ENCODE measurements at places on chromosomes 16 and 17.

DNA sequence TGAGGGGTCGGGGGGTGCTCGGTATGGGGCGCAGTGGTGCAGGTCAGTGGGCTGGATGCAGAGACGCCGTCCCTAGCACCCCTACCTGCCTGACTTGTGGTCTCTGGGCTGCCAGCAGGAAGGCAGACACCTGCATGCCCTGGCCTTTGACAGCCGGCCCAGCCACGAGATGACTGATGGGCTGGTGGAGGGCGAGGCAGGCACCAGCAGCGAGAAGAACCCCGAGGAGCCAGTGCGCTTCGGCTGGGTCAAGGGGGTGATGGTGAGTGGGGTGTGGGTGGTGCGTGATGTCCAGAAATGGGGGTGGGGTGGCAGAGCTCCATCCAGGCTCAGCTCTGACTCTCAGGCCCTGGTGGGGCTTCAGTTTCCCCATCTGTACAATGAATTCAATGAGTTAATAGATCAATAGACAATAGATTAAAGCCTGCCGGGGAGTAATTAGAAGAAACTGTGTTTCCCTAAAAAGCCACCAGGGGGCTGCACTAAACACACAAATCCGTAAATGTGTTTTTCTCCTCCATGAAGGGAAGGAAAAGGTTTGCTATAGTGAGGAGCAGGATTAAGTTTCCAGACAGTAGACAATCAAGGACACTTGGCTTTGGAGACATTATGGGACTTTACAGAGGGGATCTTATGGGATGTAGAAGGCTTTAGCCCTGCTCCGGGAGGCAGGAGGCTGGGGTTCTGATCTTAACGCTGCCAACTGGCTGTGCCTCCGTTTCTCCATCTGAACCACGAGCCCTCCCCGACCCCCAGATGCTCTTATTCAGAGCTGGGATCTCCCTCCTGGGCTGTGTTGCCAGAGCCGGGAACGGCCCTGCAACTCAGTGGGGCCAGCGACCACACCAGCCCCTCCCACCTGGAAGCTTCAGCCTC is 2.2 kb downstream of the SLC12A3 start:
- peak; percentile 23 for DNase-seq

DNA sequence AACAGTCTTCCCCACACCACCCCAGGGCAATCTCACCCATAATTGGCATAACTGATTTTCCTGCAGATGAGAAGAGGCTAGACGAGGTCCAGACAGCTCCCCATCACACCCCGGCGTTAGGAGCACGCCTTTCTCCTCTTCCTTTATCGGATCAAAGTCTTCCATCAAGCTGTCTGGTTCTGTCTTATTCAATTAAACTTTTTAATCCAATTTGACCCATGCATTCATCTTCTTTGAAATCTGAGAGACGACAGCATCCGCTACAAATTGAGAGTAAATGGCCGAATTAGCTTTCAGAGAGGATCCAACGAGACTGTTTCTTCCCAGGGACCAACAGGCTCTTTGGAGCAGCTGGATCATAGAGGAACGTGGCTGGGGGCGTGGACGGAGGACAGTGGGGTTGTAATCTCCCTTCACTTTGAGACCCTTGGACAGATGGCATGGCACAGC is 44.4 kb upstream of the GPRC5B start:
- DNase-seq: no peak

- no peak for DNase-seq
These were observed 65.9 kb upstream of the HLF start for GRCh38 chr17:55198690-55199370.

GRCh38 chr17:17605729-17606088 is 14.2 kb upstream of the PEMT start:
- DNase-seq: no peak

DNA sequence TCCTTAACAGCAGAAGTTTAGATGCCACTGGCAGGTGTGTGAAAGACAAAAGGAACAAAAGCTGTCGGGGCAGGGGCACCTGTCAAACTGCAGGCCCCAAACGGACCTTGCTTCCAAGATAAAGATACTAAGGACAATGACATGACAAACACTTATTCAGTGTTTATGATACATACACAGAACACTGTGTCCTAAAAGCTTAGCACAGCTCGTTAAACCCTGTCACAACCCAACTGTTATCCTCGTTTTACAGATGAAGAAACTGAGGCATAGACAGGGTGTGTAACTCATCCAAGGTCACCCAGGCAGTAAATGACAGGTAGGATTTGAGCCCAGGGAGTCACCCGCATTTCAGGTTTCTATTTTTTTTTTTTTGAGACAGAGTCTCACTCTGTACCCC is 9.6 kb downstream of the SDK2 start:
- no peak for DNase-seq

- no peak for DNase-seq
These were observed 143.7 kb downstream of the PRKCB start for GRCh38 chr16:23979441-23979840.

- no peak for DNase-seq
These were observed 22.3 kb upstream of the CACNG5 start for GRCh38 chr17:66812571-66812970.

- DNase-seq: no peak
These were observed 207.7 kb downstream of the HS3ST3A1 start for GRCh38 chr17:13393841-13394710.

DNA sequence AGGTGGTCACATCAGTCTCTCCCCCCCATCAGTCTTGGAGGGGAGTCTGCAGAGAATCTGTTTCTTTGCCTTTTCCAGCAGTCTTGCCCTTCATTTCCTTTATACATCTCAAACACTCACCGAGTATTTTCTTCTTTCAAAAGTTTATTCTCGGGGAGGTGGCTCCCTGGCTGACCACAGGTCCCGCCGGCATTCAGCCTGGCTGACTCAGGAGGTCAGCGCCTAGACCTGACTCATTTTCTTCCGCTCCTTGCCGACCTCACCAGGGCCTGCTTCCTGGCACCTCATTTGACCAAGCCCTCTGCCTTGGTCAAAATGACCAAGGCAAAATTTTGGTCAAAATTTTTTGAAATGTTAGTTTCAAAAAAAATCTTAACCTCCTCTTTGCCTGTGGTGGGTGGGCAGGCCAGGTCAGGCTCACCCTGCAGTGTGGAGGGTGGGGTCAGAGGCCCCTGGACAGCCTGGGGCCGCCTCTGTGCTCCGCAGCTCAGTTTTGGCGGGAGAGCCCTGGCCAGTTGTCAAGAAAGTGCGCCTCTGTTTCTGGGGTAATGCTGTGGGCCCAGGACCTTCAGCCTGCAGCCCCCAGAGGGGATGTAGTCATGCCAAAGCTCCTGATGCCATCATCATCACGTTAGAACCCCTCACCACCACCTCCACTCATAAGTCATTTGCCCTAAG is 165.6 kb downstream of the SPECC1 start:
- DNase-seq: no peak

DNA sequence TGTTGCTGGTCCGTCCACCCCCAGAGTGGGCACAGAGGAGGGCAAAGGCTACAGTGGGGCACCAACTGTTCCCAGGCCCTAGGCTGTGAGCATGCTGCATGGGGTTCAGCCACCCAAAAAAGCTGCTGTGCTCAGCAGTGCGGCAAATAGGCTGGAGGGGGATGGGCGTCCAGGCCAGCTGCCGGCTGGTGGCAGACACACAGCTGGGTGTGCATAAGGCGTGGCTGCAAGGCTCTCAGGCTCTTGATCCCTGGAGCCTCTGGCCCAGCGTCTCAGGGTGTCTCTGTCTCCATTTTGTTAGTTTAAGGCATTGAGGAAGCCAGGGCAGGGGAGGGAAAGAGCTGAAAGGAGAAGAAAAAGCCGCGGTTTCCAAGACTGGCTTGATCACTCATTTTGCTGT is 8.8 kb downstream of the RPL19 start:
- no peak for DNase-seq

DNA sequence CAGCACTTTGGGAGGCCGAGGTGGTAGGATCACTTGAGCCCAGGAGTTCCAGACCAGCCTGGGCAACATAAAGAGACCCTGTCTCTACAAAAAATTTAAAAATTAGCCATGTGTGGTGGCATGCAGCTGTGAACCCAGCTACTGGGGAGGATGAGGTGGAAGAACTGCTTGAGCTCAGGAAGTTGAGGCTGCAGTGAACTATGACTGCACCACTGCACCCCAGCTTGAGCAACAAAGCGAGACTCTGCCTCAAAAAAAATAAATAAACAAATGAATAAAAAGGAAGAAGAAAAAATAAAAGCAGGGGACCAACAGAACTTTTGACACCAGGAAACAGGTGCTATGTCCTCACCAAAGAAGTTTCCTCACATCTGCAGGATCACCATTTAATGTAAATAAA is 14.2 kb downstream of the TERF2 start:
- DNase-seq: no peak

DNA sequence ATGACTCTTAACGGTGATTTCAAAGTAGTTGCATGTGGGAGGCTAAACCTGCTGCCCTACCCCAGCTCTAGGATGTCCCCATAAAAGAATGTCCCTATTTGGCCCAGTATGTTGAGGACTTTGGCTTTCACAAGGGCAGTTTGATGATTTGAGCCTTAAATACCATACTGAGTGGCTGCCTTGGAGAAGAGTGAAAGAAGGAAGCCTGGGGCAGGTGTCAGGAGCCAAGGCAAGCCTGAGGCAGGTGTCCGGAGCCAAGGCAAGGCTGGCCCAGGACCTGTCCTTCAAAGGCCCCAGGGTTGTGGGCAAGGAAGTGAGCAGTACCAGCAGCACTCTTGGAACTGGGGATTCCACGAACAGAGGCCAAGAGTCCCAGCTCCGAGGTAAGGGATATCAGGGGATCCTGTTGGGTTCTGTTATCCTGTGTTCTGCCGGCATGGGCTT is 18.6 kb downstream of the ST6GALNAC2 start:
- DNase-seq: no peak

GRCh38 chr17:41772218-41772585 is 14.3 kb downstream of the JUP start:
- no peak for DNase-seq

DNA sequence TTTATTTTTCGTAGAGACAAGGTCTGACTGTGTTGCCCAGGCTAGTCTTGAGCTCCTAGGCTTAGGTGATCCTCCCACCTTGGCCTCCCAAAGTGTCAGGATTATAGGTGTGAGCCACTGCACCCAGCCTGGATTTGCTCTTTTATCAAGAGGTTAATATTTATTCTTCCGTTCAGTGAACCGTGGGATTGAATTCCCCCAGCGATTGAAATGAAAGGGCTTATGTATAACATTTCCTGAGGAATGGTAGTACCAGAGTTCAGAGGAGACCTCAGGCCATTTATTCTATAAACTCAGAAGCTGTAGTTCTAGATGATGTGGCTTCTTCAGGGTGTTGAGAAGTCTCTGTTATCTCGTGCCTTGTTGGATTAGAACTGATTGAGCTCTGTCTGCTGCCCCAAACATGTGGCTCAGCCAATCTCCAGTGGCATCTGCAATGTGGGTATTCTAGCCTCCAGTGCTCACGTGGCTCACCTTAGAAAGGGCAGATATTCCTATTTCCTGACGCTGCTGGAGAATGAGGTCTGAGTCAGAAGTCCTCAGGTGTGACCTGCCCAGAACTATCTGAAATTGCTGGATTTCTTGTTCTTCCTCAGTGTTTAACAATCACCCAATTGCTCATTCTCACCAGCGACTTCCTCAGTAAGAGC is 22.5 kb downstream of the HMOX2 start:
- no peak for DNase-seq

DNA sequence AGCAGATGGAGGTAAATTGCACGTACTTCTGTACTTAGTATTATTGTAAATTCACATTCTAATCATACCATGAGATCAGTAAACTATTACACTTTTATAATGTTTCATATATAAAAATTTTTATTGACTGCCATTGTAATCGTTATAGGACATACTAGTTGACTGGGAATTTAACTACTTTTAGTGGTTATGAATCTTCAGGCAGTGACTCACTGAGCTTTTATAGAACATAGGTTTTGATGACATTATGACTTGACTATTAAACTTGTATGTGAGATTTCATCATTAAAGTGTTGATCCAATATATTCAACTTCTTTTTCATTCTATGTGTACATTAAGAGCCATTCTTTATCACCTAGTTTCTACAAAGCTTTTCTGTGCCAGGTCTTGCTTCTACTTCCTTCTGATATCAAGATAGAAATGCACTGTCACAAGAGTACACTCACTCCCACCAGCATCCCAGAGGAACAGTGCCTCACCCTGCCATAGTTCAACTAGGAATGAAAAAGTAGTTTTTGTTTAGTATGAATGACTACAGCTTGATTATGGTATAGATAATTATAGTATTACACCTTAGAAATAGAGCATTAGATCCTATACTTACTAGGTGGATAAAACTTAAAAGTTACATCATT is 142.4 kb upstream of the RBL2 start:
- DNase-seq: no peak

GRCh38 chr16:85261657-85262557 is 149.6 kb upstream of the CIBAR2 start:
- no peak for DNase-seq

GRCh38 chr17:34756637-34757021 is 177.2 kb downstream of the TMEM132E start:
- DNase-seq: no peak

- DNase-seq: no peak
These were observed 75.5 kb downstream of the RAP1GAP2 start for GRCh38 chr17:2871720-2872119.

- DNase-seq: peak; percentile 47
These were observed 189.4 kb upstream of the CDH8 start for GRCh38 chr16:62225675-62226074.

DNA sequence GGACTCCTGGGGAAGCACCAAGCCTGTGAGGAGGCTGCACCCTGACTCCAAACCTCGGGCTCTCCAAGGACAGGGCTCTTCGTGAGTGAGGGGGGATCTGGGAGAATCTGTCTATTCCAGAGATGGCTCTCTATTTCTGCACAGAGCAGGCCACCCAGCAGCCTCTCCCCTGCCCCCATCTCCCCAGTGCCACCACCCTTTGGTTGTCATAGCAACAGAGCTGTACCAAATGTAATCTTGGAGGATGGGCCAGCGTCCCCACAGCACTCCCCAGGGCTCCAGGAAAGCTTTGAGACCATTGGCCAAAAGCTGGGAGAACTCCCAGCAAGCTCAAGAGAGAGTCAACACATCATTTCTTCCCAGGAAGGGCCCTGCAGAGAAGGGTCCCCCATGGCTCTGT is 49.3 kb downstream of the ABCC12 start:
- no peak for DNase-seq

DNA sequence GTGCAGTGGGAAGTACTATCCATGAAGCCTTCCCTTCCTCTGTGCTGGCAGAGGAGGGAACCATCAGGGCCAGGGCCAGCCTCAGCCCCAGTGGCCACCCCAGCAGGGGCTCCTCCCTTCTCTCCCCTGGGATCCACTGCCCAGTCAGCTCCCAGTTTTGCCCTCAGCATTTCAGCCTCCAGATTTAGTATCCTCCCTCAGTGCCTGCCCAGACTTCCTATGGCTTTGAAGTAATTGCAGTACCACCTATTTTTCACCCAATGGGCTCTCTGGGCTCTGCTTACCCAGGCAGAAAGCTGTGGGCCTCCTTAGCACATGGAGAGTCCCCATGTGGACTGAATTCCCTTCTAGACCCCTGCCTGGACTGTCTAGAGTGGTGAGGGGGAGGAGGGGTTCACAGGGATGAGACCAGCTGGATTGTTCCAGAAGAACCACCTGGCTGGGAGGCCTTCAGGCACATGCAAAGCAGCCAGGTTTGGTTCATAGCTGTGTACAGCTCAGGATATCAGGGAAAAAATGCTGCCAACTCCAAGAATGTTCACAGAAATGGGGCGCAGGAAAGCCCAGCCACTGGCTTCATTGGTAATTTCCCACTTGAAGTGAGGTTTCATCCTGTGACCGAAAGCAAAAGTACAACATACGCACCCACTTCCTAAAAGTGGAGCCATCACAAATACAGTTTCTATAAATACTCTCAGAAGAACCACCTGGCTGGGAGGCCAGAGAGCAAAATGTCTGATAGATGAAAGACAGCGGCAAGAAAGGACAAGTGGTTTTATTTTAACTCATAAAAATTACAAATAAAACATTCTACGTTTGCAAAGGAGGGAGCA is 15.2 kb upstream of the HERPUD1 start:
- peak; percentile 14 for DNase-seq

Data from stimulated activated CD4-positive, alpha-beta T cell treated with anti-CD3 and anti-CD28 coated beads, Interleukin-1b, Interleukin-23, amount 100 ng/mL, for 48 hours (primary cell).